ENCODE measurements at places on chromosomes 11 and 22.

- no peak for DNase-seq
Observed at GRCh38 chr11:98979205-98979604, 41.5 kb upstream of the CNTN5 start.

GRCh38 chr22:45891996-45892621, 84.9 kb downstream of the WNT7B start:
- no peak for DNase-seq

- DNase-seq, result no peak
Observed at GRCh38 chr11:12706545-12707499, 32.6 kb downstream of the TEAD1 start.

DNA sequence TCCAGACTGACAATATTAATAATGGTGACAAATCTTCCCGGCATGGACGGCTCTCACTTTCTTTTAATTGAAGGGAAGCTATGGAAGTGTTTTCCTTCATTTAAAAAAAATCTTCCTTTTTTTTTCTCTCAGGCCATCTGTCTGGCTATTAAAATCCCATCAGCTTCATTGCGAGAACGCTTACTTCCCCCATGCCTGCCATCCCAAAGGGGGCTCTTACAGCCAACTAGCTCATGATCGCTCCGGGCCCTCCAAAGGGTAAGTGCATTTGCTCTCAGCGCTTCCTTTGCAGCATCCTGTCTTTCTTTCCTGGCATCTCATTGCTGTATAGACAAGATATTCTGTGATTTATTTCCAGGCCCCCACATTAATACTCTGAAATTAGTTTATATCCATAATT, 20.7 kb downstream of the CACNG2 start:
- DNase-seq, result no peak

GRCh38 chr22:49815641-49816091, 12.0 kb downstream of the BRD1 start:
- no peak for DNase-seq

DNA sequence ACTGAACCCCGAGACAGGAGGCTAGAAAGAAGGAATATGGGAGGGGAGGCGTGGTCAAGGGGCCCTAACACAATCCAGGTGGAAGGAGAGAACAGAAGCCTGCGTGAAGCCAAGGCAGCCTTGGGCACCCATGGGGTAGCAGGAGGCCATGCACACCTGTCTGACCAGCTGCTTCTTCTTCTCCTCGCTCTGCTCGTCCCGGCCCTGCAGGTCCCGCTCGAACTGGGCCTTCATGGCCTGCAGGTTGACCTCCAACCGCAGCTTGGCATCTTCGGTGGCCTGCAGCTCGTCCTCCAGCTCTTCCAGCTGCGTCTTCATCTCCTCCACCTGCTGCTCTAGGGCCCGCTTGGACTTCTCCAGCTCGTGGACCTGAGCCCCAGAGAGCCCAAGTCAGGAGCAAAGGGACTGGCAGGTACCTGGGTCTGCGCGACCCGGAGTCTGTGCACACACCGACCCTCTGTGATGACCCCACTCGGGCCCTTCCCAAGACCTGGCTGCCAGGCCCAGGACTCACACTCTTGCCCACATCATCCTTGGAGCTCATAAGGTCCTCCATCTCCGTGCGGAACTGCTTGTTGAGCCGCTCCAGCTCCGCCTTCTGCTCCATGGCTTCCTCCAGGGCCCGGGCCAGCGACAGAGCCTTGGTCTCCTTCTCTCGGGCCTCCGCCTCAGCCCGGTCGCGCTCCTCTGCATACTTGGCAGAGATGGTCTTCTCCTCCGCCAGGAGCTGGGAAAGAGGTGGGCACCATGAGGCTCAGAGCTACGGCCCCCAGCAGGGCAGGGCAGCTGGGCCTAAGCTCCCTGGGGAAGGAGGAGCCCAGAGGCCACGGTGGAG, 35.9 kb downstream of the APOL1 start:
- DNase-seq, result no peak

DNA sequence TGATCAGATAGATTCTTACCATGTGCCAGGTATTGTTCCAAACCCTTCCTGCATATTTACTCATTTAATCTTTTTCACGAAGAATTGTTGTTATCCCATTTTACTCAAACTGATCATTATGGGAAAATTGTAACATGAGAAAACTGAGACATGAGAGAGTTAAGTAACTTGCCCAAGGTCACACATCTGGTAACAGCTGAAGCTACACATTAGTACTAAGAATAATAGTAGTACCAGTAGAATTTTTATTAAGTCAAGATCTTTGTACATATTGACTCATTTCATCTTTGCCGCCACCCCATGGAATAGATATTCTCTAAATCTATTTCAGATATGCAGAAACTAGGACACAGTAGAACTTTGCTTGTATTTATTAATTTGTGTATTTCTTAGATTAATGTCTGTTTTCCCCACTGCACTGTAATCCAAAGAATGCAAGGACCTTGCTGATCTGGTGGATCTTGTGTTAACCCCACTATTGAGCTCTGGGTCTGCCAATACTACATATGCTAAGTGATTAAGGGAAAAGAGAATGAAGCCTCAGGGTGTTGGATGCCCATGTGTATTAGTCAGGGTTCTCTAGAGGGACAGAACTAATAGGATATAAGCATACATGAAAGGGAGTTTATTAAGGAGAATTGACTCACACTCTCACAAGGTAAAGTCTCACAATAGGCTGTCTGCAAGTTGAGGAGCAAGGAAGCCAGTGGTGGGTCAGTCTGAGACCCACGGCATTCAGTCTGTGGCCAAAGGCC, 72.8 kb downstream of the PARVA start:
- DNase-seq, result no peak

DNA sequence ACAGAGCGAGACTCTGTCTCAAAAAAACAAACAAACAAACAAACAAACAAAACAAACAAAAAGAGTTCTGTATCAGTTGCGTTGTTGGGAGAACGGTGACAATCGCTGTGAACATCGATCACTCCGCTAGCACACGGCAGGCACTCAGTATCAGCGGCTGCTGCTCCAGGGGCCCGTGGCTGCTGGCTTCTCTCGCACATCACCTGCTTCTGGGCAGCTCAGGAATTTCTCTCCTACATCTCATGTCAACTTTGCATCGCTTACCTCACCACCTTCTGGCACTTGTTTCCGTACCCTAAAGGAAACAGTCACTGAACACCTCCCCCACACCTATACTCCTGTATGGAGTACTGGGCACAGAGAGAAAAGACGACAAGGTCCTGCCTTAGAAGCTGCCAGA, 70.3 kb upstream of the WNT7B start:
- DNase-seq, result no peak

- DNase-seq, result no peak
Observed at GRCh38 chr11:56887940-56888339, 100.8 kb upstream of the OR5AK2 start.

DNA sequence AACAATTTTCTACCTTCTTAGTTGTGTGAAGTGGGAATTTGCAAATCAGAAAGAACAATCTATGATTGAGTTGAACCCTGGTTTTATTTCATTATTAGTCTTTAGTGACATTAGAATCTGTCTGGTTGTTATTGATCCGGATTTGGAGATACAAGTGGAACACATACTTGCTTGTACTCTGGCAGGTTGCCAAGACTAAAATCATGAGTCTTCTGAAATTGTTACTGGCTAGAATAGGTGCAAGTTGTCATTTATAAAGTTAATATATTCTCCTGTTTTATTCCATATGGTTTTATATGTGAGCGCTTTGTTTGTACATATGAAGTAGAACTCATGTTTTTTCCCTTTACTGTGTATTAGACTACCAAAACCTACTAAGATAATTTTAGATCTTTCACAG, 23.0 kb downstream of the CCDC15 start:
- DNase-seq, result no peak

GRCh38 chr22:46802608-46803027, 40.2 kb downstream of the TBC1D22A start:
- DNase-seq, result no peak

DNA sequence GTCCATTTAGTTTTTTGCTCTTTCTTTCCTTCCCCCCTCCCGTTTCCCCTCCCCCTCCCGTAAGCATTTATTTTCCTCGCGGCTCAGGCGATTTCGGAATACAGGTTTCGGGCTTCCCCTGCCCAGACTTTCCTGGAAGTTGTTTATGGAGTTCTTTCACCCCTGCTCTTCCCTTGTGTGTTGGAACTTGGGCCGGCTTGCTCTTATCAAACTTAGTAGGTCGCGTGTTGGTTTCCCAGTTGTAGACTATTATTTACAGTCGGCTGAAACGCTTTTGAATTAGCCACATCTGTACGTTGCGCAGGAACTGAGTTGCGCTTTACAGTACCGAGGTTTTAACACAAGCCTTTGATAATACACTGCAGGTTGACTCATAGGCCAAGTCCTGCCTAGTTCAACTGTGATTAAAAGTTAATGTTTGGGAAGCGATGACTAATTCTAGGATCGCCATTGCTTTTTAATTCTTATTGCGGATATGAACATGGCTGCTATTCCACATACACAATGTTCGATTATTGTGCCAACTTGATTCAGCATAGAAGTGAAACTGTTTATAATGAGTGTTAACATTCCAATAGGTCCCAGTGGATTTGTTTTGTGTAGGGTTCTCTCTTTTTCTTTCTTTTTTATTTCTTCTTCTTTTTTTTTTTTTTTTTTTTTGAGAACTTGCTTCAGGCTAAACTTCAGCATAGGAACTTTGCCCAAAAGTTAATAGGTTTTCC, 1.7 kb downstream of the YAP1 start:
- DNase-seq, result peak; percentile 70

DNA sequence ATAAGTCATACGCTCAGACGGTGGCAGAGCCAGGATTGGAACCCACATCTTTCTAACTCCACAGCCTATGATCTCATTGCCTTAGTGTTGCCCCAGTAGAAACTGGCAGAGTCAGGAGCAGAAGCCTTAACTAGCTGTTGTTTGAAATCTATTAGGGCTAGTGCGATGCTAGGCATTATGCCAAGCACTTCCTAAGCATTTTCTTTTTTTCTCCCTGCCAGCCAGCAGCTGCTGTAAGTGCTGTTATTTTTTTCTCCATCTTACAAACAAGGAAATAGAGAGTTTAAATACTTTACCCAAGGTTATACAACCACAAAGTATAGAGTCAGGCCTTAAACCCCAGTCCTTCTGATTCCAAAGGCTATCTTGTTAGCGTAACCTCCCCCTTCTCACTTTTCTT, 161.0 kb upstream of the SORL1-AS1 start:
- DNase-seq, result no peak

- no peak for DNase-seq
Observed at GRCh38 chr11:62666259-62666926, 1.3 kb downstream of the CSKMT start.

DNA sequence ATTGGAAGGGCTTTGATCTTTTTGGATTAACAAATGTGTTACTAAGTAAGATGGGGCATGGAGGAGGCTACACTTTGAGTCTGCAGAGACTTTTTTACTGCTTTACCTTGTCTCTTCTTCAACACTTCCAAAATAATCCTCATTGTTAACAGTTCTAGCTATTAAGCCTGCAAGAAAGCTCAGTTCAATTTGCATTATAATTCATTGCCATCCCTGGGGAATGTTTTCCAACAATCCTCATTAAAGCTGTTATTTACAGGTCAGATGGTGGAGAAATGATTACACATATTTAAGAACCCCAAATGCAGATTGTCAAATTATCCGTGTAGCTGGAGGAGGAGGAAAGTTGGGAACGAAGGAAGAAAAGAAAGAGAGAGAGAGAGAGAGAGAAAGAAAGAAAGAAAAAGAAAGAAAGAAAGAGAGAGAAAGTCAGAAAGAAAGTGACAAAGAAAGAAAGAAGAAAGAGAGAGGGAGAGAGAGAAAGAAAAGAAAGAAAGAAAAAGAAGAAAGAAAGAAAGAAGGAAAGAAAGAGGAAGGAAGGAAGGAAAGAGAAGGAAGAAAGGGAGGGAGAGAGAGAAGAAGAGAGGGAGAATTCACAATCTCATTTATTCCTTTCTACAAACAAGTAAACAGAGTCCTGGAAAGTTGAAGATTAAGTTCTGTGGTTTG, 443.9 kb downstream of the INSC start:
- DNase-seq, result no peak

- no peak for DNase-seq
Observed at GRCh38 chr11:69002110-69002569, 10.9 kb downstream of the MRGPRF start.

- no peak for DNase-seq
Observed at GRCh38 chr11:85710917-85711316, 24.9 kb upstream of the CCDC89 start.

DNA sequence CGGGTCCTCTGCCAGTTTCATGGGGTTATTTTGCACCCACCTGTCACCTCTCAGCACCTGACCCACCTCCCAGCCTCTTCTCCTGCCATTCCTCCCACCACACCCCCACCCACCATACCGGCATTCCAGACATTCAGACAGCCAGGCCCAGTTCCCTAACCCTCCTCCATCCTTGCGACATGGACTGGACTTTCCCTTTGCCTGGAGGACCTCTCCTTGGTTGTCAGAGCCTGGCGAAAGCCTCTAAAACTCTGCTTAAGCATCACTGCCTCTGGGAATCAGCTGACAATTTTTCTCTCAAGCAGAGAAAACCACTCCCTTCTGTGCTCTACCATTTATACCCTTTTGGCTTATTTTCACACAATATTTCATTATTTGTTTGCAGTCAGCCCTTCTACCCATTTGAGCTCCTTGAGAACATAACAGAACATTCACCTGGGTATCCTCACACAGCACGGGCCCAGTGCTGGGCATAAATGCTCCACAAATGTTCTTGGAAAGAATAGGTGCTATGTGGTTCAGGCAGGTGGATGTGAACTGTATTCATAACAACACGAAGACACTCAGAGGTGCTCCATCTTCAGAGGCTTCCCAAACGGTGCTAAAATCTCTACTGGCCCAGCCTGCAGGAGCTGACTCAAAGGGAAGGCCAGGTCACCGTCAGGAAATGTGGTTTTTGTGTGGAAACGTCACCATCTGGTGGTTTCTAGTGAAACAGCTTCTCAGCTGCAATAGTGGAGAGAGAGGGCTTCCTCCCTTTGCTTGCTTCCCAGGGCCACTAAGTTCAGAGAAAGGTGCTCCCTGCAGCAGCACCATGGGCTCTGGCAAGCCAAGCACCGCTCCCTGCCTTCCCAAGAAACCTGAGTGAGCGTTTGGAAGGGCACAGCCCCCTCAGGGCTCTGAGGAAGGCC, 10.4 kb downstream of the SPATA19 start:
- peak; percentile 49 for DNase-seq

- no peak for DNase-seq
Observed at GRCh38 chr22:24424901-24425775, 2.3 kb upstream of the ADORA2A start.

- DNase-seq, result no peak
Observed at GRCh38 chr22:20240447-20240764, 27.7 kb downstream of the RTN4R start.

- DNase-seq, result peak; percentile 7
Observed at GRCh38 chr11:11931461-11932055, 76.9 kb downstream of the DKK3 start.

- no peak for DNase-seq
Observed at GRCh38 chr22:24978308-24978707, 25.8 kb downstream of the KIAA1671 start.

DNA sequence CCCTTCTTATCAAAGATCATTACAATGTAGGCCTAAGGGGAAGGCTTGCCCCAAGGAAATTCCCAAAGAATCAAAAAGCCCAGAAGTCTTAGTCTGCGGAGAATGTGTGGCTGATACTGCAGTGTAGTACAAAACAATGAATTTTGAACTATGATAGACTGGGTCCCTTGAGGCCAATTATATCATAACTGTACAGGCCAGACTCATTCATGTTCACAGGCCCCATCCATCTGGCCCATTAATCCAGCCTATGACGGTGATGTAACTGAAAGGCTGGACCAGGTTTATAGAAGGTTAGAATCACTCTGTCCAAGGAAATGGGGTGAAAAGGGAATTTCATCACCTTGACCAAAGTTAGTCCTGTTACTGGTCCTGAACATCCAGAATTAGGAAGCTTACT, 35.2 kb downstream of the IGLL1 start:
- no peak for DNase-seq

GRCh38 chr11:21456186-21456585, 736.7 kb upstream of the ANO5 start:
- DNase-seq, result no peak
